ENCODE measurements at places on chromosomes 1 and 21. TPM values are rescaled to one million over a fixed set of nuclear protein-coding genes. Genes with fewer than 3 reads are reported as not detected.

DNA sequence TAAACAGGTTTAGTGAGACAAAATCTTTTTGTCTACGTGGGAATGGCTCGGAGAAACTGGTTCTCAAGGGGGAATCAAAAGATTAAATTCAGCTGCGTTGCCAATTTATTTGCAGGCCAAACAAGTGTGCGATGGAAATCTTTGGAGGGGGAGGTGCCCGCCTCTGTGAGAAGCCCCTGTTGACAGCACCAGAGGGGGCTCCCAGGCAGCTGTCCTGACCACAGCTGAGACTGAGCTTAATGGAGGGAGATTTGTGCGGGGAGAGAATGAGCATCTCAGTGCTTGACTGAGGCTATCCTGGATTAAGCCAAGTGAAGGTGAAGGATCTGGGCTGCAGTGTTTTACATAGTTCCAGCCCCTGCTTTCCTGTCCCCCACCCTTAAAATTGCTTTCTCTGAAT, 169.7 kb downstream of the ATG4C start:
- no peaks in the 10 kb centered on the region for H3K36me3 ChIP-seq
- no peaks in the 10 kb centered on the region for H3K4me1 ChIP-seq
- H3K27me3 ChIP-seq = no peaks in the 10 kb centered on the region
- no peak overlapping the region for H3K27ac ChIP-seq
- no peak for DNase-seq

DNA sequence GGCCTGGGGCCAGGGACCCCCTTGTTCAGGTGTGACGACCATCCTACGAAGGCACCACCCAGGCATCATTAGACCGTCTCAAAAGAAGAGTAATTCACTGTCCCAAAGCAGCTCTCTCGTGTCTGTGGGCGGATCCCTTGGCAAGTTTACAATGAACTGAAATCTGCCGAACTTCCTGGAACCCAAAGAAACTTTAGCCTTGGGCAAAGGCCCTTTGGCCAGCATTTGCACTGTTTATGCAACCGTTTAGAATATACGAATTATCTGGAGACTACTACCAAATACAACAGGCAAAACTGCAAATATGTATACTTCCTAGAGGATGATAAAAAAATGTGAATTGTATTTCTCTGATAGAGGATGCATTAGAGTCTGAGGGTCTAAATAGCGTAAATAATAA, 1.4 kb upstream of the SOD1 start:
- peaks cover 3% of the 10 kb centered on the region for H3K4me1 ChIP-seq
- no peaks in the 10 kb centered on the region for H3K36me3 ChIP-seq
- no peaks in the 10 kb centered on the region for H3K27me3 ChIP-seq
- H3K27ac ChIP-seq = peak overlapping the region; percentile 91

DNA sequence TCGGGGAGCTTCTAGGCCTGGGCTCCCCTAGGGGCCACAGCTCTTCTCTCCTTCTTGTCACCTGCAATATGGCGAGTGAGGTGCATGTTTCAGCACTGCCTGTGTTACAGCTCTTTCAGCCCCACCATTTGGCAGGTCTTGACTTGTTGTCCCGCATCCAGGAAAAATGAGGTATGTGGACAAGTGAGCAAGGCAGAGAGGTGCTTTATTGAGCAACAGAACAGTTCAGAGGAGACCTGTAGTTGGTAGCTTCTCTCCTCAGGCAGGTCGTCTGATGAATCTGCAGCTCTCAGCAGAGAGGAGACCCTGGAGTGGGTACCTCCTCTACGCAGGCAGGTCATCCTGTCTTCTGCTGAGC, 208.2 kb upstream of the USP25 start:
- H3K4me3 ChIP-seq = no peak overlapping the region
- no peak for DNase-seq
- no peak overlapping the region for H3K27ac ChIP-seq
- H3K36me3 ChIP-seq = no peaks in the 10 kb centered on the region

FCRL2 gene
- total RNA-seq = 0.10 TPM

- peak overlapping the region; percentile 18 for H3K27ac ChIP-seq
- DNase-seq = peak; percentile 63
- H3K27me3 ChIP-seq = no peaks in the 10 kb centered on the region
These were observed 3.1 kb downstream of the ARHGEF10L start for GRCh38 chr1:17542645-17543044.

- no peak for DNase-seq
- peak overlapping the region; percentile 51 for H3K4me3 ChIP-seq
- no peaks in the 10 kb centered on the region for H3K36me3 ChIP-seq
- H3K4me1 ChIP-seq = peaks cover 6% of the 10 kb centered on the region
- H3K27ac ChIP-seq = peak overlapping the region; percentile 3
These were observed 2.1 kb downstream of the CACHD1 start for GRCh38 chr1:64472040-64472376.

HSPA6 gene
- total RNA-seq = 3.6 TPM

DNA sequence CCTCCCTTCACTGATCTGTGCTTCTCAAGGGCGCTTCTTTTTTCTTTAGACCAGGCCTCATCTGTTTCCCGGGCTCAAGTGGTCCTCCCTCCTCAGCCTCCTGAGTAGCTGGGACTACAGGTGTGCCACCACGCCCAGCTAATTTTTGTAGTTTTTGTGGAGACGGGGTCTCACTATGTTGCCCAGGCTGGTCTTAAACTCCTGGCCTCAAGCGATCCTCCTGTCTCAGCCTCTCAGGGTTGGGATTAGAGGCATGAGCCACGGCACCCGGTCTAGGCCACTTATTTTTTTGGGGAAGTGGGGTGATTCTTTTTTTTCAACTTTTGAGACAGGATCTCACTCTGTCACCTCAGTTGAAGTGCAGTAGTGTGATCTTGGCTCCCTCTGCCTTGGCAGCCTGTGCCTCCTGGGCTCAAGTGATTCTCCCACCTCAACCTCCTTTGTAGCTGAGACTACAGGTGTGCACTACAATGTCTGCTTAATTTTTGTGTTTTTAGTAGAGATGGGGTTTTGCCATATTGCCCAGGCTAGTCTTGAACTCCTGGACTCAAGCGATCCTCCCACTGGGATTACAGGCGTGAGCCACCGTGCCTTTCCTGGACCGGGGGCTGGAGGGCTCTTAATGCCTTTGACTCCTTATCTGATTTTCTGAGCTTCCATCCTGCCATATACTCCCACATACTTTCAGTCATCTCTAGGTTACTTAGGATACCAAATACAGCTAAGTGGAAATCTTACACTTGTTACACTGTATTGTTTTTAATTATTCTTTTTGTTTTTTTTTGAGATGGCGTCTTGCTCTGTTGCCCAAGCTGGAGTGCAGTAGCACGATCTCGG, 18.9 kb downstream of the MFAP2 start:
- no peak for DNase-seq
- H3K27me3 ChIP-seq = no peaks in the 10 kb centered on the region
- no peak overlapping the region for H3K27ac ChIP-seq
- H3K4me3 ChIP-seq = peak overlapping the region; percentile 40
- H3K36me3 ChIP-seq = no peaks in the 10 kb centered on the region
- no peaks in the 10 kb centered on the region for H3K4me1 ChIP-seq

- no peaks in the 10 kb centered on the region for H3K36me3 ChIP-seq
- no peak overlapping the region for H3K27ac ChIP-seq
- no peaks in the 10 kb centered on the region for H3K4me1 ChIP-seq
- no peaks in the 10 kb centered on the region for H3K27me3 ChIP-seq
- no peak for DNase-seq
These were observed 14.7 kb downstream of the ADCY10 start for GRCh38 chr1:167899253-167899681.

- H3K27me3 ChIP-seq = no peaks in the 10 kb centered on the region
- no peak overlapping the region for H3K27ac ChIP-seq
- DNase-seq = peak; percentile 64
- peak overlapping the region; percentile 0 for H3K4me3 ChIP-seq
These were observed 32.4 kb downstream of the KANK4 start for GRCh38 chr1:62286786-62287224.

EDARADD gene
- 0.17 TPM for total RNA-seq

DNA sequence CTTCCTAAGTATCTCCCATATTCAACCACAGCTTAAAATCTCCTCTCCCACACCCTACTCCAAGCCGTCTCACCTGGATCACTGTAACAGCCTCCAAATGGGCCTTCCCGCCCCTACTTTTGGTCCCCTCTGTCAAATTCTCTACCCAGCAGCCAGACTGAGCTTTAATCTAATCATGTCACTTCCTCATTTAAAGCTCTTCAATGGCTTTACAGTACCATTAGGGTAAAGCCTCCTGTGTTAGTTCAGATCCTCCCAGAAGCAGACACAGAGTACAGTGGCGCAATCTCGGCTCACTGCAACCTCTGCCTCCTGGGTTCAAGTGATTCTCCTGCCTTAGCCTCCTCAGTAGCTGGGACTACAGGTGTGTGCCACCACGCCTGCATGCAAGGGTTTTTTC, 46.8 kb upstream of the PSEN2 start:
- H3K4me3 ChIP-seq = no peak overlapping the region
- H3K27ac ChIP-seq = no peak overlapping the region
- no peaks in the 10 kb centered on the region for H3K36me3 ChIP-seq

- H3K4me3 ChIP-seq = no peak overlapping the region
- H3K27ac ChIP-seq = no peak overlapping the region
- H3K27me3 ChIP-seq = no peaks in the 10 kb centered on the region
- no peak for DNase-seq
- H3K36me3 ChIP-seq = no peaks in the 10 kb centered on the region
These were observed 173.5 kb upstream of the ETV3 start for GRCh38 chr1:157311730-157312081.

DNA sequence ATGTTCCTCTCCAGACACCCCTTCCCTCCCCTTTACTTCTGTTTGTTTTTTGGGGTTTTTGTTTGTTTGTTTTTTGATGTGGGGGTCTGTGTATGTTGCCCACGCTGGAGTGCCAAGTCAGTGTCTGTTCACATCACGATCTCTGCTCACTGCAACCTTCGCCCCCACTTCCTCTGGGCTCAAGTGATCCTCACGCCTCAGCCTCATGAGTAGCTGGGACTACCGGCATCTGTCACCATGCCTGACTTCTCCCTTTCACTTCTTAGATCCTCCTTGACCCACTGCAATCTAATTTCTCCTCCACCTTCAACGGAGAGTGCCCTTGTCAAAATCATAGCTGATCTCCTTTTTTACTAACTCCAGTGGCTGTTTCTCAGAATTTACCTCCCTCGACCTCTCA, 100.7 kb upstream of the KIF26B start:
- H3K27ac ChIP-seq = no peak overlapping the region
- no peaks in the 10 kb centered on the region for H3K36me3 ChIP-seq
- H3K4me1 ChIP-seq = no peaks in the 10 kb centered on the region

DNA sequence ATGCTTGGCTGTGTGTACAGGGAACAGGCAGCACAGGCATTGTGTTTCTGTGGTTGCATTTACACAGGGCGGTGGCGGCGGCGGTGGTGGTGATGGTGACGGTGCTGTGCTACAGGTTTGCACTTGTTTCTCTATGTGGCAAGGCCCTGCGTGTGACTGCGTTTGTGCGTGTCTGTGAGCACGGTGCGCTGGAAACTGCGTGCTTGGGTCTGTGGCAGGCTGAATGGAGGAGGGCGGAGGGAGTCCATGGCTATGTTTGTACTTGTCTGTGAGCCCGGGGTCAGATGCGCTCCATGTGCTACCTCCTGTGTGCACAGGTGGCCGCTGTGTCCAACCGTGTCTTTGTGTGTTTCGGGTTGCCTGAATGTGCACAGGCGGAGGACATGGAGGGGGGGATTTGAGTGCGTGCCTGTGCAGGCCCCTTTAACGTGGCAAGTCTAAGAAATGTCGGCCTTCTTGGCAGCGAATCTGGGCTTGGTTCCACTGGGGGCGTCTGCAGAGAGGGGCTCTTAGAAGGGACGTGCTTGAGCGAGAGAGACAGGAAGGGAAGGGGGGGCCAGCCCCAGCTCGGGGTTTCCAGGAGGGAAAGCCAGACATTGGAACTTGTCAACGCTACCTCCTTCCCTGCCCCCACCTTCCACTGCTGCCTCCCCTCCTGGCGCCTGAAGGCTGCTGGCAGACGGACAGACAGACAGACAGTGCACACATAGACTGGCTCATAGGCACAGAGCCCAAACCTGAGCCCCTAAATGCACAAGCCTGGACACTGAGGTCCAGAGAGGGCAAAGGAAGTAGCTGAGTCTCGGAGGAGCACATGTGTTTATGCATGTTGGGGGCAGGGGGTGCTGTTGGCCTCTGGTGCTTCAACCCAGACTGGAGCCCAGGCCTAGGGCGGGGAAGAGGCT, 32.7 kb upstream of the WASF2 start:
- DNase-seq = no peak
- H3K27me3 ChIP-seq = no peaks in the 10 kb centered on the region
- no peaks in the 10 kb centered on the region for H3K36me3 ChIP-seq
- no peak overlapping the region for H3K27ac ChIP-seq
- H3K4me3 ChIP-seq = peak overlapping the region; percentile 3
- H3K4me1 ChIP-seq = peaks cover 31% of the 10 kb centered on the region

TMEM125 gene
- 80.0 TPM for total RNA-seq

DNA sequence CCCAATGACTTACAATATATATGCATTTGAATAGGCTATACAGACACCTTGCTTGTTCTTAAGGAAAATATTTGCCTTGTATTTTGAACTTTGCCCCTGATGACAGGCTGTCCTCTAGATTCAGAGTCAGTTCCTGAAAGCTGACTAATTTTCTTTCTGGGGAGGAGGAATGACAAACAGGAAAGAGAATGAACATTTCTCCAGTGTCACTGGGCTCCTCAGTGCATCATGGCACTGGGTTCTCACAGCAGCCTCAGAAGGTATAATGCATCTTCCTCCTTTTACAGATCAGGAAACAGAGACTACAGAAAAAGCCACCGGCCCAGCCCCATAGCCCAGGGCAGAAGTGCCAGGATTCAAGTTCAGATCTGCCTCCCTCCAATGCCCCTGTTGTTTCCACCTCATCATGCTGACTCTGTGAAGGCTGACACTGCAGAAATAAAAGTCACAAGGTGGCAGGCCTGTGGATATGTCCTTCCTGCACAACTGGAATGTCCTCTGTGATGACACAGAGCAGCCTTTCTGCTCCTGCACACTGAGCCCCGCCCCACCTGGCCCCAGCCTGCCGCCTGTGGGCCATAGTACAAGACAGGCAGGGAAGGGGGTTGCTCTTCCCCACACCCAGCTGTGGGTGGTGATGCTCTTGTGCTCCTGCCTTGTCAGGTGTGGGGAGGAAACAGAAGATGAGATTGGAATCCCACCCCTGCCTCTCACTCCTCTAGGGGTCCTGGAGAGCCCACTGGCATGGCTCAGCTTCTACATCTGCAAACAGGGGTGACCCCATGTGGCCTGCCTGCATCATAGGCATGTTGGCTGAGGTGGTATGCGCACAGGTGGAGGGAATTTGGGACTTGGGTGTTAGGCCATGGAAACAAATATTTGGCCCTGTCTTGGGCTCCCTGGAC, 6.4 kb downstream of the TTC22 start:
- peak; percentile 84 for DNase-seq
- no peak overlapping the region for H3K4me3 ChIP-seq
- peak overlapping the region; percentile 87 for H3K27ac ChIP-seq
- H3K4me1 ChIP-seq = peaks cover 38% of the 10 kb centered on the region
- no peaks in the 10 kb centered on the region for H3K27me3 ChIP-seq
- no peaks in the 10 kb centered on the region for H3K36me3 ChIP-seq

TRIM67 gene
- not detected for total RNA-seq

CD84 gene
- total RNA-seq = 1.3 TPM

Data from colonic mucosa (tissue), 4 donors.